ENCODE measurements at places on chromosomes 3 and 15.

DNA sequence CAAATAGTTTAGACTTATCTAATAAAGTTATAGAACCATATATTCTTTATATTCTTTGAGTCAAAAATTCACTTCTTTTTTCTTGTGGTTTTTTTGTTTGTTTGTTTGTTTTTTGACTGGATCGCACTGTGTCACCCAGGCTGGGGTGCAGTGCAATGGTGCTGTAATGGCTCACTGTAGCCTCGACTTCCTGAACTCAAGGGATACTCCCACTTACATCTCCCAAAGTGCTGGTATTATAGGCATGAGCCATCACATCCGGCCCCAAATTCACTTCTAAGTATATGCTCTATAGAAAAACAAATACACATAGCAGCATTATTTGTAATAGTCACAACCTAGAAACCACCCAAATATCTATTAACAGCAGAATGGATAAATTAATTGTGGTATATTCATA lies 13.7 kb upstream of the SLTM start:
- no peak for DNase-seq

DNA sequence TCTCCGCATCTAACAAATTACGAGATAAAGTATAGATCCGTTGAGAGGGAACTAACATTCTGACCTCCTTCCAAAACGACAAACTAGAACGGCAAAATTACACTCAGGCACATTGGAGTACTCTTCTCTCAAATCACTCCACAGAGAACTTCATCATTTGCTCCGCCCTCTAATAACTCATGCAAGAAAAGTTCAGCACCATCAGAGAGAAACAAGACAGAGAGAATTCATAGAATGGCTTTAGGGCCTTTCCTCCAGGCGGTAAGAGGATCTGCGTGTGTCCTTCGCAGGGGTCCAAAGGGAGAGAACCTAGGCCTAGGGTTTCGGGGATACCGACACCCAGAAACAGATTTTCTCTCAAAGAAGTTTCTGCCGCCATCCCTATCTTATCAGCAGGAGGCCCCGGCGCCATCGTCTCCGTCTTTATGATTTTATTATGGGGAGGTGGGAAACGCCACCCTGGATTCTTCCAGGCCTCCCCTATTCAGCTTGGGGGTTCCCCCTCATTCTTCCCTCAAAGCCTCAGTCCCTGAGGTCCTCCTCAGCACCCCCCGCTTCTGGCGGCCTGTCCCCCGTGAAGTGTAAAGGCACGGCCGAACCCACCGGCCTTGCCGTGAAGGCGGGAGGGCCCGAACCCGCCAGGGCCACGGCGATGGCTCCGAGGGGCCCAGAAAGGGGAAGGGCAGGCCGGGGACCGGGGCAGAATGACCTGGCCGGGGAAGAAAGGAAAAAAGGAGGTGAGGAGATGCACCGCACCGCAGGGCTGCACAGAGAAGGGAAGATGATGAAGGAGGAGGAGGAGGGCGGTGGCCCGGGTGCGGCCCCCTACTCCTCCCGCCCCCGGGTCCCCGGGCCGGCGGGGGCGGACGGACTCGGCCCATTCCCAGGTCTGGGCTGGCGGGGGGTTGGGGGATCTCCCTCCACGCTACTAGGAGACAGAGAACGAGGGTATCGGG lies 768 bp downstream of the UBXN7 start:
- DNase-seq = no peak

GRCh38 chr3:180913581-180914404 lies 1.3 kb downstream of the FXR1 start:
- no peak for DNase-seq

- DNase-seq = no peak
Observed at GRCh38 chr3:108036984-108037741, 53.7 kb downstream of the CD47 start.

GRCh38 chr15:82093774-82094211 lies 48.0 kb upstream of the MEX3B start:
- DNase-seq = no peak

DNA sequence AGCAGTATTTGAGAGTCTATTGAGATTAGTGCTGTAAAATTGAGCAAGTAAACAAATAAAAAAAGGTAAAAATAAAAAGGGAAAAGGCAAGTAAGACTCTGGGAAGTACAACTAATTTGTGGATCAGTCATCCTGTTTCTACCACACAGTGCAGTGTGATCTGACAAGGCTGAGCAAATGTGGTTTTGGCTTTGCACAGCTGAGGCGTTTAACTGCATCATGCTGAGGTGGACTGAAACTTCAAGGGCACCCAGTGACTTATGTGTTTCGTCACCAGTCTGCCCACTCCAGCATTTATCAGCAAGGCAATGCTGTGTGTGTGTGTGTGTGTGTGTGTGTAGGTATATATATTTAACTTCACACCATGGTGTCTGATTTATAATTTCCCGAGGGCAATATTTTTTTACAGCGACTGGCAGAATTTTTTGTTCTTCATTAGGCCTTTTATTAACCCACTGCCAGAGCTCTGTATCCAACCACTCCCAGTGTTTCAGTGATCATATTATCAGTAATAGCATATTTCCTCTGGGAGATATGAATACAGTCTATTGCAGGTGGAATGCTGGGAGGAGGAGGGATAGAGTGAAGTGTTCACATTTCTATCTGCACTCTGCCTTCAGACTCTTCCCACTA lies 131.5 kb upstream of the SATB1 start:
- no peak for DNase-seq

- DNase-seq = no peak
Observed at GRCh38 chr3:126961191-126961790, 21.6 kb upstream of the PLXNA1 start.

DNA sequence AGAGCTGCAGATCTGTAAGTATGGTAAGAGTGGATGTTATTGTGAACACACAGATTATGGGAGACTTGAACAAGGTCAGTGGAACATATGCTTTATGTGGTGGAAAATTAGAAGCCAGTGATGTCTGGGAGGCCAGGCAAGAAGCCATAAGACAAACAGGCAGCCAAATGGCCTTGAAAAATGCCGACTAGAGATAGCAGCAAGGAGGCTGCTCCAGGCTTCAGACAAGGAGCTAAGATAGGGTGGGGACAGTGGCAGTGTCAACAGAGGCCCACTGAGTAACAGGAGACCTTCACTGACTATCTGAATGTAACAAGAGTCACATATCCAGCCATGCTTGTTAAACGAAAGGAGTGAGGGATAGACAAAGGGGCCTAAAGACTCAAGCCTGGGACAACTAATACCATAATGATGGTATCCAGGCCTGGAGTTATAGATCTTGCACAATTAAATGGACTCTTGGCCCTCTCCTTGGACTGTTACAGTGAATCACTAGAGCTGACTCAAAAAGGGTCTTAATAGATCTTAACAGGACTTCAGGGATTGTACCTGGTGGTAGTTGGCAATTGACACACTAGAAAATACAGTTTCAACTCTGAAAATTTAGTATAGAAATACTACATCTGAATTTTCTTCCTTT lies 50.6 kb downstream of the CFAP20DC start:
- DNase-seq = no peak

DNA sequence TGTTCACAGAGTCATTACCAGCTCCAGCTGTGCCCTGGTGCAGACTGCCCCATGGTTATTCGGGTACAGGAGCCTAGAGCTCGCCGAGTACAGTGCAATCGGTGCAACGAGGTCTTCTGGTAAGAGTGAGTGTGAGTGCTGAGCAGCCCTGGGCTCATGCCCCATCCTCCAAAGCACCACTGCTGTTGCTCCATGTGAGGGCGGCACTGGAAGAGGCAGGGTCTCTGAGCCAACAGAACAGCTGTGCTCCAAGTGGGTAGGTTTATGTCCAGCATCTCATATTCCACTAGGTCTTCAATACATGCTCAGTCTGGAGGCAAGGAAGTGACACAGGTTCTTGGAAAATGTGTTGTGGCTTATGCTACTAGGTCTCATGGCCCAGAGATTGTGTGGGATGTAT lies 19.5 kb upstream of the P4HTM start:
- no peak for DNase-seq

DNA sequence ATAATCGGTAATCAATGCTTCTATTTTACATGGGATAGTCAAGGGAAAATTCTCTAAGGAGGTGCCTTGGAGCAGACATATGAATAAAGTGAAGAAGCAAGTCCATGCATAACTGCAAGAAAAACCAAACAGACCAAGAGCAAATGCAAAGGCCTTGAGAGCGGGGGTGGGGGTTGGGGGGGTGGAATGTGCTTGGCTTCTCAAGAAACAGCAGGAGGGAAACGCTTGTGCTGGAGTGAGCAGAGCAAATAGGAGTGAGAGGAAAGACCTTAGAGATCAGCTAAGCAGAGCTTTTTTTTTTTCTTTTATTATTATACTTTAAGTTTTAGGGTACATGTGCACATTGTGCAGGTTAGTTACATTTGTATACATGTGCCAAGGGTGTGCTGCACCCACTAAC lies 260.8 kb downstream of the ARPP21 start:
- DNase-seq = no peak

- no peak for DNase-seq
Observed at GRCh38 chr15:89026167-89026566, 62.1 kb upstream of the ABHD2 start.

DNA sequence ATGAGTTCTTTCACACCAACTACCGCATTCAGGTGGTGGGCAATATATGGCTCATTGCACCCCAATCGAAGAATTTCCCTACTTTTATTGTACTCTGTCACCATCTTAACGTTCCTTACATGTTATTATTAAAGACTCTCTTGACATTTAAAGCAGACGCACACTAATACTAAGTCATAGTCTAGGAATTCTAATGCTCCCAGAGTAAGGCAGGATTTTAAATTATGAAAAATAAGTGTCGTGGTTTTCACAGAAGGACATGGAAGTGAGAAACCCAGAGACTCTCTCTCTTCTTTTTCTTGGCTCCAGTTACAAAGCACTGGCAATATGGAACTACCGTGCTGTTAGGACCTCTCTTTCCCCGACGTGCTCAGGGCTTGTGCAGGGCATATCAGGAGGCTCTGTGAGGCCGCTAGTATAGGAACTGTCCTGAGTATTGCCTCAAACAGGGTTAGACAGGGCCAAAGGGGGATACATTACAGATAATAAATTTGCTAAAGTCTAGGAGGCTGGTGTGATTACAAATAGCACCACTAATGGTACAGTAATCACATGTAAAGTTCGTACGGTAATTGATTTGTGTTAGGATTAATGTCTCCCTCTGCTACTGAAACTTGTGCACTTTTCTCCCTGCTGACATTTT lies 590.8 kb downstream of the FOXP1 start:
- DNase-seq = no peak

DNA sequence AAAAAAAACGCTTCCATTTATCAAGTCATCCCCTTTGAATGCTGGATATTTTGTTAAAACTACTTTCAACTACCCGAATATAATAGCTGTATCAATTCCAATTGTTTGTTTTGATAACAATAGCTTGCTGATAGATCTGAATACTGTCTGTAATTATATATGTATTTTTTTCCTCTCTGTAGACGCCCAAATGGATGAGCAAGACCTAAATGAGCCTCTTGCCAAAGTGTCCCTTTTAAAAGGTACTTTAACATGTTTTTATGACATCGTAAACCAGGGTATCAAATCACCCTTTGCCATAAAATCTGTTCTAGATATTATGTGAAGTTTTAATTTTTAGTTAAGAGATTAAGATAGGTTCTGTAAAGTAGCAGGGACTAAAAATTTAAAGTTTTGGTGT lies 111.5 kb upstream of the FLNB start:
- DNase-seq = no peak

- DNase-seq = no peak
Observed at GRCh38 chr3:78754066-78754743, 1013.6 kb downstream of the ROBO1 start.

GRCh38 chr15:89822611-89822950 lies 7.9 kb upstream of the ANPEP start:
- DNase-seq = no peak

DNA sequence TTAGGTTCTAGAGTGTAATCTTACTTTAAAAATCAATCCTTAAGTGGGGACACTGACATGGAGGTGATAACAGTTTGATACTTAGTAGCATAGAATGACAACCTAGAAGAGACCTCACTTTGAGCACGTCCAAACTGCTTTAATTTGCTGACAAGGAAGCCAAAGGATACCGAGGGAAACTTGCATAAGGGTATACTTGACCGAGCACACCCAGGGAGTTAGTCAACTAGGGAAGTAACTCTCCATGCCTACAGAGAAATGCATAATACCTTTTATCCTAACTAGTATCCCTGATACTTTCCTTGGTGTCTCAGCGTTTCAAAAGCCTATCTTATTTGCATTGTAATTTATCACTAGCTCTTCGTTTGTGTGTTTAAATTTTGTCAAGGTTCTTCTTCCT lies 5.5 kb upstream of the TPRG1 start:
- DNase-seq = no peak

DNA sequence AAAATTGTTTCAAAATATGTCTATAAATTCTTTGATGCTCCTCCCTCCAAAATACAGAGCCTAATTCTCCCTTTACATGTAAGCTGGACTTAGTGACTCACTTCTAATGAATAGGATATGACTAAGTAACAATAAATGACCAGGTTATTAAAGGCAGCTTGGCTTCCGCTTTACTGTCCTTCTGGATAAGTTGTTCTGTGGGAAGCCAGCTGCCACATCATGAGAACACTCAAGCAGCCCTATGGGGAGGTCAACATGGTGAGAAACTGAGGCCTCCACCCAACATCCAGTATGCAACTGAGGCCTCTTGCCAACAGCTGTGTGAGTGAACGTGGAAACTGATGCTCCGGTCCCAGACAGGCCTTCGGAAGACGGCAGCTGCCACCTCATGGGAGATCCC lies 247.3 kb upstream of the CHRM5 start:
- DNase-seq = no peak

DNA sequence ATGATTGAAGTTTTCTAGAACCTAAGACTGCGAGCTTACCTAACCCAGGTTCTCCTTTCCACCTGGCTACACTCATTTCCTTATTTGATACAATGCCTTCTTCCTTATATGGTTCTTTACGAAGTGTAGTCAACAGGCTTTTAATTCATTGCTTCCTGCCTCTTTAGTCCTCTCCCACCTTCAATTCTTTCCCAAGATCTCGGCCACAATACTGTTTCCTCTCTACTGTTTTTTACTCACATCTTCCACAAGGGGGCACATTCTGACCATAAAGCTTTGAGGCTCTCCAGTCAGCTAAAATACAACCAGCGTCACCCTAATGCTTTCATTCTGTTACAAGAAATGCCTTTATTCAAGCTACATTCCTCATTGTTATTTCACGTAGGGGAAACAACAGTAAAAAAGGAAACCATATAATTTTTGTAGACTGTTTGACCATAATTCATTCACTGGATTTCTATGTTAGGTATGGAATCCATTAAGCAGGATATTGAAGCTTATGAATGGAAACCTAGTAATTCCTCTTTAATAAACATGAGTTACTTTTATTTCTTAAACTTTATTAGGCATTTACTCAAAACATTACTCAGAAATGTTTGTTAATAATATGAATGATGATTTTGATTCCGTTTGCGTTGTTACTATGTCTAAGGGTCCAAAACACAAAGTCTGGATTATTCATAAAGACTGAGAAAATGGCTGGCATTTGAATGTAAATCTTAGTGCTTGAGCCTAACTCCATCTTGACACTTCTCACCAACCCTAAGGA lies 29.5 kb upstream of the VEPH1 start:
- peak; percentile 72 for DNase-seq

- DNase-seq = no peak
Observed at GRCh38 chr3:20066850-20067617, 26.8 kb downstream of the KAT2B start.
